Naive thymus-derived CD4-positive, alpha-beta T cell (primary cell): ENCODE measurements at places on chromosomes 7 and 10.

GRCh38 chr7:147971606-147972110, 618.9 kb upstream of the C7orf33 start:
- DNase-seq: no peak

DNA sequence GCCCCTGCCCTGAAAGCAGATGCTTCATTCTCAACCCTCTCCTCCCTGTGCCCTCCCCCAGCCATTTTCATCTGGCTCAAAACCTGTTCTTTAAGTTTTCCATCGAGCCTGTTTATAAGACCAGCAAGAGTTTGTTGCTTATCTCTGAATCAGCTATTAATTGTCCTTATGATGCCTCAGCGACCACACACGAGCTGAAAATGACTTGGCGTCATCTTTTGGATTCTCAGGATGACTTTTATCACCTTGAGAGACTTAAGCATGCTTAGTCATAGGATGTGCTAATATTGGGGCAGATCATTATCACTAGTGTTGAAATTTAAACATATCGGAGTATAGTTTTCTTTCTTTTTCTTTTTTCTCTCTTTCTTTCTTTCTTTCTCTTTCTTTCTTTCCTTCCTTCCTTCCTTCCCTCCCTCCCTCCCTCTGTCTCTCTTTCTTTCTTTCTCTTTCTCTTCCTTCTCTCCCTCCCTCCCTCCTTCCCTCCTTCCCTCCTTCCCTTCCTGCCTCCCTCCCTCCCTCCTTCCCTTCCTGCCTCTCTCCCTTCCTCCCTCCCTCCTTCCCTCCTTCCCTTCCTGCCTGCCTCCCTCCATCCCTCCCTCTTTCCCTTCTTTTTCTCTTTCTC, 184.5 kb downstream of the PHTF2 start:
- DNase-seq: no peak

DNA sequence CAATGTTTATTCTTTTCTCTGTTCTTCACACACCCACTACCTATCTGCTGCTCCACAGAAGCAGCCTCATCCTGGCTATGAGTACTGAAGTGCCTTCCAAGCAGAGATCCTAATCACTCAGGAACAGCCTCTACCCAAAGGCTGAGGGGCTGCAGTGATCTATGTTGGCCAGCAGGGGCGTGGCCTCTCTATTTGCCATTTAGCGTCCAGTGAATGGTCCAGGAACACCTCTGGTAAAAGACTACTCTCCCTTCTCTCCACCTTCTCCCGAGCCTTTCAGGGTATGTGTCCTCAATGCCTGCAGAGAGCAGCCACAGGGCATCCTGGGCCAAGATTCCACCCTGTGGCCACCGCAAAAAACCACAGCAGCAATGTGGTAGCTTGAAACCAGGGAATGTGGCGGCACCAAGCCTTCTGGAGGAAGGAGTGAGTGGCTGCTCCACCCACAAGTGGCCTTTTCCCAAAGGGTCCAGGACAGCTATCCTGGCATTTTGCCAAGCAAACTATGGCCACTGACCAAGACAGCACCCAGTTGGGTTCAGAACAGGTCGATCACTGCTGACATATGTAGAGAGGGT, 70.9 kb downstream of the SYPL1 start:
- no peak for DNase-seq

- no peak for DNase-seq
Measured at GRCh38 chr10:68158031-68158430, 48.7 kb downstream of the MYPN start.

GRCh38 chr10:75469006-75469616, 37.7 kb downstream of the LRMDA start:
- no peak for DNase-seq

- DNase-seq: no peak
Measured at GRCh38 chr10:17021656-17022465, 107.8 kb downstream of the CUBN start.

DNA sequence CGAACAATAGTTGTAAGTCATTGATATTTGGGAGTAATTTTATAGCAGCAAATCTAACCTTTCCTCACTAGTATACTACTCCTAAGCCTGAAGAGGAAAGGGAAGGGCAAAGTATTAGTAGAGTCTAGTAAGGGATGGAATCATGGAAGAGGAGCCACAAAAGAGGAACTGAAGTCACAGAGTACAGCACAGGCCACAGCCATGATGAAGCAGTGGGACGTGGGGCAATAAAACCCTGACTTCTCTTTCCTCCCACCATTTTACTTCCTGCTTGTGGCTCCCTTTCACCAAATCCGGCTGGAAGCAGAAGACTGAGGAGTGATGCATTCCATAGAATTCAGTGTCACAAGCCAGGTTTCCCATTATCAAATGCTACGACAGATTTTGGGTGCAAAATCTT, 58.7 kb downstream of the CABCOCO1 start:
- no peak for DNase-seq

GRCh38 chr10:108653531-108653930, 1269.8 kb downstream of the XPNPEP1 start:
- DNase-seq: no peak

- DNase-seq: no peak
Measured at GRCh38 chr7:87345962-87346371, 503 bp downstream of the CROT start.

DNA sequence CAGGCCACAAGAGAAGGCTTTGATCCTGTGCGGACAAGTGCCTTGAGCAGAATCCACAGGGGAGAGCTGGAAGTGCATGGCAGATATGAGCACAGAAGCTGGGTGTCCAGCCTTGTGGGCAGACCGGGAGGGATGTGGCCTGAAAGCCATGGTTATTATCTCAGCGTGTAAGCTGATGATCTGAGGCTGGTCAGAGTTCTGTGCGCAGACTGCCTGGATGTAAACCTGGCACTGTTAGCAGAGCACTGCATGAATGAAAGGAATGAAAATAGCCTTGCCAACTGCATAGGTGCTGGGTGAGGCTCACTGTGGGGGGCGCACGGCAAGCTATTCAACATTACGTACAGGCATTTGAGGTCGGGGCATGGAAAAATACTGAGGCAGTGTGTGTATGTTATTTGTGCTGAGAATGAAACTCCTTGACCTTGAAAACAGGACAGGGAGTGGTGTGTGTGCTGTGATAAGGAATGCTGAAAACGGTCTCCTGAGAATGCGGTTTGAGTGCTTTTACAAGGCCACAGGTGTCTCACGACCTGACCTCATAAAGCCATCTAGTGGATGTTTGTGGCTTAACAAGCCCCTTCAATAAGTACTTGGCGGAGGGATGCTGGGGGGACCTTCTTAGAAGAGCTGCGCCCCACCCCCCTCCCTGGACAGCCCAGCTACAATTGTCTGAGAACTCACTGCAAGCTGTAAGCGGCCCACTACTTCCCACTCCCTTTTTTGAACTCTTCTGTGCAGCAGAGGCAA, 18.7 kb downstream of the AKR1C1 start:
- DNase-seq: peak; percentile 18

GRCh38 chr10:126072622-126073021, 176.3 kb downstream of the FANK1 start:
- DNase-seq: no peak

- DNase-seq: no peak
Measured at GRCh38 chr10:34826221-34826620, 11.1 kb upstream of the PARD3 start.

GRCh38 chr10:7956508-7956907, 98.0 kb upstream of the GATA3 start:
- no peak for DNase-seq

DNA sequence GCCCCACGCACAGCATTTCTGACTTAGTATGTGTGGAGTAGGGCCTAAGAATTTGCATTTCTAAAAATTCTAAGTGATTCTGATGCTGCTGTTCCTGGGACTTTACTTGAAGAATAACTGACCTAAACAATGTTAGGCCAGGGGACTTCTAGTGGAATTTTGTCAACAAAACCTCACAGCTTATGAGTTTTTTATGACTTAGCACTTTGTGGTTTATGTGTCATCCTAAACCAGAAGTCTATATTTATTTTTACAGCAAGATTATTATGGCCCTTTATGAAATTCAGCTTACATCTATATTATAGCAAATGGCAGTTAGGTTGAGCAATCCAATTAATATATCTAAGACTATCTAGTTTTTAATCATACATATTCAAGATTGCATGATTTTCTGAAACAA, 24.6 kb upstream of the BET1 start:
- no peak for DNase-seq

DNA sequence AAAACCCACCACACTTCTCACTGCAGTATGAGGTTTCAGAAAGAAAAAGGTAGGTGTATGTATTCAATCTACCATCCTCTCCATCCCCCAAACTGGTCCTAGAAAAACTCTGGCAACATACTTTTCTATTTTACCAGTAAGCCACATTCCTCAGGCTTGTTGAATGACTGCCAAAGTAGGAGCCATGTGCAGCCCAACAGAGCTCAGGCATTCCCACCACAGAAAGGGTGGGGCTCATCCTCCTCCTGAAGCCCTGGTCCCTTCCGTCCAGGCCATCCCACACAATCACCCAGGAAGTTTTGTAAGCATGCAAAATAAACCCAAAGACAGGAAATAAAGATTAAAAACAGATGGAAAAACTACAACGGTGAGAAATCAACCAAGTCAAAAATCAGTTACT, 57.2 kb downstream of the MAD1L1 start:
- no peak for DNase-seq

DNA sequence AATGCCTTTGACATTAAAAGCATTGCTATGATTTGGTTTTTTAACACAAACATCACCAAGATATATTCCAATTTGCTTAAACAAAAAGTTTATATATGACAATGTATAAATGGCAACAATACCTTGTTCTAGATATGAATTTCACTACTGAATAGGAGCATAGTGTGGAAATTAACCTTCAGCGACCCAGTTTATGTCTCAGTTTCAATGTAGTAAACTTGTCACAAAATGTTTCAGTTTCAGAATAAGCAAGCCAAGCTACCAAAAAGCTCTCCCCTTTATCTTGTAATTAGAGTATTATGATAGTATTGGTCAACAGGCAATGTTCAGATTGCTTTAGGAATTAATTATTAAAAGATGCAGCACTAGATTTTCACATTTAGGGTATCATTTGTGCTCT, 99.6 kb upstream of the PCDH15 start:
- DNase-seq: no peak

DNA sequence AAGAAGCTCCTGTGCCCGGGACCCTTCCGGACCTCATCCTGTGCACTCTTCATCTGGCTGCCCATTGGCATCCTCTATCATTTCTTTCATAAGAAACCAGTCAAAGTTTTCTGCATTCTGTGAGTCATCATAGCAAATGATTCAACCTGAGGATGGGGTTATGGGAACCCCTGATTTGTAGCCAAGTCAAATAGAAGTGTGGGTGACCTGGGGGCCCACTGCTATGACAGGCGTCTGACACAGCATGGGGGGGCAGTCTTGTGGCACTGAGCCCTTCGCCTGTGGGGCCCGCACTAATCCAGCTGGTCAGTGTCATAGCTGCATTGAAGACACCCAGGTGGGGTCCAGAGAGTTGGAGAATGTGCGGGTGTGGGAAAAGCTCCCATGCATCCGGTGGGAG, 230.4 kb downstream of the USP6NL start:
- no peak for DNase-seq

GRCh38 chr10:97564776-97565175, 7.8 kb upstream of the ANKRD2 start:
- DNase-seq: no peak

GRCh38 chr7:10192074-10192473, 781.6 kb upstream of the PHF14 start:
- no peak for DNase-seq

- DNase-seq: no peak
Measured at GRCh38 chr7:84847038-84847437, 339.8 kb downstream of the SEMA3D start.

- no peak for DNase-seq
Measured at GRCh38 chr7:87473192-87473591, 2.3 kb downstream of the ABCB4 start.

GRCh38 chr7:37395618-37396259, 52.9 kb downstream of the ELMO1 start:
- no peak for DNase-seq

DNA sequence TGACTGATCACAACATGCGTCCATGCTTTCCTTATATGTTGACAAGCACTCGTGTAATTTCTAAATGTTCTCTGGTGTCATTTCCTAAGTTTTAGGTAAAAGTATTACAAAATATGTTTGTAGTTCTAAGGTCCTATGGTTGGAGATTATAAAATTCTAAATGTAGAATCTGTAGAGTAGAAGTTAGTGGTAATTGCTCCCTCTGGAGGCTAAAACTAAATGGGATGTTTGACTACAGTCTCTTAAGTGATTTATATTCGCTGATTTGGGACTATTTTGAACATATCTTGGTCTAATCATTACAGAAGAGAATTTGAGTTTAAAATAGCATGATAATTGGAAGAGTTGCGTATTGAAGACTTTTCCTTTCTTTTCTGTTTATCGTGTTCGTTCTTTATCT, 74.1 kb downstream of the ZMYND11 start:
- DNase-seq: no peak

DNA sequence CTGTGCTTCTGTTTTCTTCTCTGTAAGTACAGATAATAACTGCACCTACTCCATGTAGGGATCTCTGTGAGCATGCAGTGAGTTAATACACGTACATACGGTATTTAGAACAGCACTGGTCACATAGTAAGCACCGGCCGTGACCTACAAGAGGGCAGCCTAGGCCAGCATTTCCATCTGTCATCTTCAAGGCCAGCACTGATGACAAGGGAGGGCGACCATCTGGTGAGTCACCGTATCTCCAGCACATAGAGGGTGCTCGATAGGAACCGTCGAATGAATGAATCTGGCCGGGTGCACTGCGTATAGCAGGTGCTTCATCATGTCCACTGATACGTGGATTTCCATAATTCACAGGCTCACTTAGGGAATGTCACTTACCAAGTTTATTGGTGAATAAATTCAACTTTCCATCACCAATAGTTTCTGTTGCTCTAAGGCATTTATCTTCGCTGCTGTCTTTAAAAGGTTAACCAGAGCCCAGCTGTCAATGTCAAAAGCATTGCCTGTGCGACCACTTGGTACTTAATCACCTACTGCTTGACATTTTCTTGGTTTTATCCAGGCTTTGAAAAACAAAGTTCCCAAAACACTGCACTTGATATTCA, 8.3 kb downstream of the NOD1 start:
- no peak for DNase-seq

GRCh38 chr10:113993489-113993991, 50.1 kb upstream of the ADRB1 start:
- DNase-seq: no peak

DNA sequence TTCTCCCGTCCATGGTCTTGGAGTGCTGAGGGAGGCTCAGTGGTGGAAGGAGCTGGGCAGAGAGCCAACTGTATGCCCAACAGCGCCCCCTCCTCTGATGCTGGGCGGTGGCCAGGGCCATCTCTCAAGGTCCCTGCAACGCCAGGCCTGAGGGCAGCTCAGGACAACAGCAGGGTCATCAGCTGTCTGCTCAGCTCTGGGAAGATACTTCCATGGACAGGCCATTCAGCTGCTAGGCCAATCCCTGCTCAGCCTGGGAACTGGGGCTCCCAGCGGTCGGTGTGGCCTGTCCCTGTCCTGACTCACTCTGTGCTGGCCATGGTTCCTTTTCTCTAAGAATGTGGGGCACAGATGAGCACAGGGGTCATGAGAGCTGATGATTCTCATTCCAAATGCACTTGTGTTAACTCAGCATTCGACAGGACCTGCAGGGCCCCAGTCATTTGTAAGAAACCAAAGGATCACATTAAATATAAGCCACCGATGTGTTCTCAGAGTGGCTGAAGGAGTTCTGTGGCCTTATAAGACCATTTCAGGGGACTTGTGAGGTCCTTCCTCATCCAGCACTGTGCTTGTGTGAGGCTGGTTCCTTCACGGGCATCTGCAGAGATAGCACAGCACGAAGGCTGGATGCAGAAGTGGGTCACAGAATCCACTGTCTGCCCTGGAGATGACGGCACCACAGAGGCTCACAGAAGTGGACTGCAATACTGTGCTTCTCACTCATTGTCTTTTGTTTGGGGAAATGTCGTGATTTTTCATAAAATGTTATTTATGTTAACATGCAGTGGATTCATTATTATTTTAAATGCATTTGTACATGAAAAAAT, 73.0 kb downstream of the ADCY1 start:
- no peak for DNase-seq
